Hematopoietic multipotent progenitor cell treated with erythropoietin and hydrocortisone succinate and interleukin-3 and kit ligand, for 8 days (in vitro differentiated cells): ENCODE measurements at places on chromosomes 3 and 15.
A peak's percentile ranks its signal among the peaks of the same experiment; 100 is the strongest.

- DNase-seq = peak; percentile 26
Observed at GRCh38 chr3:126524429-126524988, 554 bp downstream of the CHST13 start.

- DNase-seq = no peak
Observed at GRCh38 chr3:174444391-174444790, 414.7 kb upstream of the NAALADL2 start.

- DNase-seq = no peak
Observed at GRCh38 chr3:161266731-161267150, 45.6 kb downstream of the NMD3 start.

DNA sequence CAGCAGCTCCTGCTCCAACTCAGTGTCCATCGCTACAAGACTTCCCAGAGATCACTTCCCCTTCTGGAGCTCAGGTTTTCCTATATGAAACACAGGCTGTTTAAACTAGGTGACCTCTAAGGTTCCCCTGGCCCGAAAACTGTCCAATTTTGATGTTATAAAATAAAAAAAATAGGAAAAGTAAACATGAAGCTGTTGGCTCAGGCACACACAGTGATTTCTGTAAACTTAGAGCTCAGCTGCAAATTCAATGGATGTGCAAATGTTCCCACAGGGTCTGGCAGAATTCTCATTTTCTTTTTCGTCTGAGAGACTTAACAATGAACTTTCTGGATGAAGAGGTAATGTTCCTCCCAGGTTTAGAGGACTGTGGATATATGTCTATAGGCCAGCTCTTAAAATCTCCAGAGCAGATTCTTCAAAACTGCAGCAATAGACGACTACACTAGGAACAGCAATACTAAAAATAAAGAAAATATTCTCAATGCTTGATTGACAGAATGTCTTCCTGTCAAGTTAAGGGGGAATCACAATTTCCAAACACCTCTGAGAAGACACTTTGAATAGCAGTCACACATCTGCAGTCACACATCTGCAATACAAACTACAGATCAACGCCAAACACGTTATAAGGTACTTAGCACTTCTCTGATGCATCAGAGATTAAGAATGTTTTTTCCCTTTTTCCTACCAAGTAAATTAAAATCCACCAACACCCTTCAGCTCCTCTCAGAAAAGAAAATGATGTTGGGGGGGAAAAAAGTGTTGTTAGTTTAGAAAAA lies 2.8 kb downstream of the NUP210 start:
- no peak for DNase-seq

- no peak for DNase-seq
Observed at GRCh38 chr3:105516972-105517371, 150.3 kb downstream of the ALCAM start.

DNA sequence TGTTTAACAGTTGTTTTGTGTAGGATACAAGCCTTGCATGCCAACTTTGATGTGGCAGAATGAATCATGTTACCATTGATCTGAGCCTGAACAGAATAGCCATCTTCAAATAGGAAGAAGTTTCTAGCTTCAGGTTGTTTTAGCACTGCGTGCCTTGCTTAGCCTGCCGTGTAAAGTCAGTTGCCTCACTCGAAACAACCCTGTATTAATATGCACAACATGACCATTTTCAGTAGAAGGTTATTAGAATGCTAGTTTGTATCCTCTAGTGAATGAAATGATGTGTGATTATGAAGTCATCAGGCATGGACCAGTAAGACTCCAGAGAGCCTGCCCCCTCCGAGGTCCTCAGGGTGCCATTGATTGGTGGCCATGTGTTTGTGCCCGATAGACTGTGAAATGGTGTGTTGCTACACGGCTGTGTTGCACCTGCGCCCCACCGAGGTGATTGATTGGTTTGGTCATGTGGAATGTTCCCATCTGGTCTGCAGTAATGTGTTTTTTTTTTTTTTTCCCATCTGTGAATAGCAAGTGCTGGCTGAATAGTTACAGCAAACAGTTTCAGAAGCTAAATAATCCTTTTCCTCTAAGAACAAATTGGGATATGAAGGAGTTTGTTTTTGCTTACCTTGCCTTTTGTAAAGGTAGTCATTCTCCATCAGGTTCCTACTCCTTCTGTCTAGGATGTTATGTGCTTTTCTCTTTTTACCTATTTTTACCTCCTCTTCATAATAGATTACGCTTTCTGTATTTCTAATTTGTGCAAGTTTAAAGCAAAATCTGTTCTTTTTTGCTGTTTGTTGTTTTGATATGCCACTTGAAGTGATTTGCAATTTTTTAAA lies 214.9 kb downstream of the TCF12 start:
- no peak for DNase-seq

- DNase-seq = no peak
Observed at GRCh38 chr3:178419071-178419470, 117.2 kb upstream of the KCNMB2 start.

DNA sequence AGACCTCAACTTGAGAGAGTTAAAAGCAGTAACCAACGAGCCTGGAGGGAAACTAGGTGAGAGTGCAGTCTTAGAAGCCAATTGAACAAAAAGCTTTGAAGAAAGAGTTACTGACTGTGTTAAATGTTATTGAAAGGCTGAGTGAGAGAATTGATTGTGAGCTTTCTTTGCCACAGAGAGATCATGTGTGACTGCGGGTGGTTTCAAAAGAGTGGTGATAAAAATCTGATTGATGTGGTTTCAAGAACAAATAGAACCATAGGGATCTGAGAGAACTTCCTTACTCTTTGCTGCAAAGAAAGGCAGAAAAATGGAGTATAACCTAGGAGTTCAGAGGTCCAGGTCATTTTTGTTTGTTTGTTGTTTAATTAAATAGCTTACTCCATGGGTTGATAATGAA lies 759.9 kb upstream of the ALCAM start:
- no peak for DNase-seq

DNA sequence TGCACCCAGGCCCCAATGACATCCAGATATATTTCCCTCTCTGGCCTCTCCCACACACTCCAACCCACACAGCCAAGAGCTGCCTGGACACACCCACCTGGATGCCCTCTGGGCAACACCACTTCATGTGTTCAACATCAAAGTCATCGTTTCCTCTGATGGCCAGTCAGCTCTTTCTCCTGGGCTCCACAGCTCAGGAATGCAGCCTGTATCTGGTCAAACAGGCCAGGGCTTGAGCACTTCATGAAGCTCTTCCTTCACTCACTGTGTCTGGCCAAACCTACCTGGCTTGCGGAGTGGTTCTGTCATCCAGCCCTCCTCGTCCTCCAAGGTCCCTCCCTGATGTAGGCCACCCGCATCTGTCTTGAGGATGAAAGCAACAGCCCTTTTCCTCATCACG lies 35.8 kb upstream of the SLC6A11 start:
- DNase-seq = no peak

DNA sequence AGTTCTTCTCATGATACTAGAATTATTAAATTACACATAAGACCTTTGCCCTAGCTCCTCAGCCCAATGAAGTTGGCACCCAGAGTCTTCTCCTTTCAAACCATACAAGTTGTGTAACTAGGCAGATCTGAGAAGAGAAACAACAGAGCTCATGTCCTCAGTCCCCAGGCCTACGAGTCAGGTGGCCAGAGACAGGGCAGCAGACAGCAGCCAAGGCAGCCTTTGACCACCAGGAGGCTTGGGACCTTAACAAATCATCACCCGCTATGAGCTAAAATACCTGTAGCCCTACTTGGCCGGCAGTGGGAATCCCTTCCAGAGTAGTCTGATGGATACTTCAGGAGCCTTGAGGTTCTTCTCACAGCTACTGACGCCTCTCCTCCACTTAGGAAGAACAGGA lies 18.3 kb downstream of the STIMATE start:
- DNase-seq = no peak

- DNase-seq = no peak
Observed at GRCh38 chr3:13024765-13025065, 48.5 kb downstream of the IQSEC1 start.

GRCh38 chr3:196617256-196617655 lies 22.2 kb upstream of the NRROS start:
- peak; percentile 53 for DNase-seq

DNA sequence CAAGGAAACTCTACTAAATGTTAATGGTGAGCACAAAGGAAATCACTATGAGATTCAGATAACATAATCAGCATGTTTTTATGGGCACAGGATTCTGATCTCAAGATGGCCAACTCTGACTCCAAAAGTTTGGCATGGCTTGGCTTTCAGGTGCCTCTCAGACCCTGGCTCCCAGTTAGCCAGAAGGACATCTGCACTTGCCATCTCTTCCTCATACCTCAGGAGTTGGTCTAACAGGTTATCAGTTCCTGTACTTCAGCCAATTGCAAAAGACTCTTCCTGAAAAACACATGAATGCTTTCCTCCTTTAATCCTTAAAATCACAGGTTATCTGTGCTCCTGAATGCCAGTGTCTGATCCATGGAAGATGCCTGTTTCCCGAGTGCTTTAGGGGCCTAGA lies 25.0 kb downstream of the TMPRSS7 start:
- no peak for DNase-seq

GRCh38 chr3:187714404-187714979 lies 12.1 kb upstream of the RTP2 start:
- peak; percentile 75 for DNase-seq

- no peak for DNase-seq
Observed at GRCh38 chr3:36580716-36581115, 183.6 kb downstream of the DCLK3 start.

DNA sequence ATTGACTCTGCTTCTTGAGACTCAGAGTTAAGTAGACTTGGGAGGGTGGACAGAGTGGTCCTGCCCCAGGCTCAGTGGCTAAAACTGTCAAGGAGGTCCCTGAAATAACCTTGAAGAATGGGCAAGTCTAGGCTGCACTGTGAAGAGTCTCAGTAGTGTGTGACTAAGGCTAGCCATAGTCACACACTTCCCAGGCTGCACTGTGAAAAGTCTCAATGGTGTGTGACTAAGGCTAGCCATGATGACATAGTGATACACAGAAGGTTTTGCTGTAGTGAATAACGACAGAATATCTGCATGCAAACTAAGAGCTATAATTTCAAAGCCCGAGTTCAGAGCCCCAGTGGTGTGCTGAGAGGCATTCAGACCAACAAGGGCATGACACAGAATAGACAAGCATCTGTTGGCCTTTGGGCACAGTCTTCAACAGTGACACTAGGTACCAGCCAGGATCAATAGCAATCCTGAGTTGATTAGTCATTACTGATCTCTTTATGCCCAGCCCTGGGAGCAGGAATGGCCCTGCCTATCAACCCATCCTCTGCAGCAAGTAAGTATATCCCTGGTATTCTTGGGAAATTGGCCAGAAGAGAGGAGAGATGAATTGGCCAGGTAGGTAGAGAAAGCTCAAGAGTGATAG lies 72.4 kb upstream of the BBX start:
- no peak for DNase-seq

DNA sequence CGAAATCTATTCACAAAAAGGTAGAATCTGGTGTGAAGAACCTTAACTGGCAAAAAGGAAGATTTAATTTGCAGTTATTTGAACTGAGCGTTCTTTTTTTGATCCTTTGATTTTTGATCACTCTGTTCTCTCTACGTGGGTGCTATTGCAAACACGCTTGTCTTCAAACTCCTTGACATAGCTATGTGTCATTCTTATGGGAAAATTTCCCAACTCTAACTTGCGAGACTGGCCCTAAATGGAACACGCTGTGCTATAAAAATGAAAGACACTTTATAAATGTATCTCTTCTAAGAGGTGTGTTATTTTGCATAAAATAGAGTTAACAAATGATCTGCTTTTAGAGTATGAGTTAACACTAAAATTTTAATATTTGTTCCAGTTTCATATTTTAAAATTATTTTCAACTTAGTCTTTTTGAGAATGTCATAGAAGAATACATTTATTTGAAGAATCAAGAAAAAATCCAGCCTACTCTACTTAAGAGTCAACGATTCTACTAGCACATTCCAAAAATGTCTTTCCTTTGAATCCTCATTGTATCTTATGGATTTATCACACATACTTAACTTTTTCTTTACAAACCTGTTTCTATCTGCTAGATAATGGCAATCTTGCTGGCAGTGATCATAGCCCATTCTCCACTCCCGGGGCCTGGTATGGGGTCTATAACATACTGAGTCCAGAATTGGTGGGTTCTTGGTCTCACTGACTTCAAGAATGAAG lies 610.0 kb upstream of the TBL1XR1 start:
- DNase-seq = no peak

GRCh38 chr3:9809239-9809614 lies 835 bp upstream of the TTLL3 start:
- DNase-seq = peak; percentile 22

DNA sequence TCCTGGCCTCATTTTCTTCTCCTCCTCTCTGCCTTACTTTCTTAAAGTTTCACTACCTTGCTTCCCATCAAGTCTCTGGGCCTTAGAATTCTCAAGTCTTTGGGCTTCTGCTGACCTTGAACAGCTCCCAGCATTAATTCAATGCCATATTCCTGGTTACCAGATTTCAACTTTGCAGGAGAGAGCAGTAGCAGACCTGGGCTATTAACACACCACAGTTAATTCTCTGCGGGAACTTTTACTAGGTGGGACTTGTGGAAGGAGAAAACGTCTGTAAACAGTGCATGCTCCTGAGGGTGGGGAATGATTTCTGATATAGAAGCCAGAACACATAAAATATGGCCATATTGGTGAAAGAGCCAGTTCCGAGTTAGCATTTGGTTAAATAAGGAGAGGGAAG lies 214.6 kb downstream of the MEIS2 start:
- DNase-seq = no peak

DNA sequence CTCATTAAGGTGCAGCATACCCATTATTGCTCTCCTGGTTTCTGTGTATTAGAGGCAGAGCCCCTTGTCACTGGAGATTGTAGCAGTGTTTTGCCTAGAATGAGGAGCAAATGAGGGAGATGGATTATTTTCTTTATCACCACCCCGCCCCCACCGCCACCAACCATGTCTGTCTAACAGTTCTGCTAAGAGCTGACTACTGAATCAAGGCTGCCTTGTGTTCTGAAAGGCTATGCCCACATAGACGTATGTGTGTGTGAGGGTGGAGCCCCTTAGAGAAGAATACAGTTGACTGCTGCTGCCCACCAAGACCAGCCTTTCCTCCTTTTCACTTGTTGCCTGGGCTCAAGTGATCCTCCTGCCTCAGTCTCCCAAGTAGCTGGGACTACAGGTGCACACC lies 47.4 kb downstream of the RAD54L2 start:
- no peak for DNase-seq

GRCh38 chr15:26083457-26083856 lies 220.3 kb upstream of the ATP10A start:
- no peak for DNase-seq

GRCh38 chr3:28916713-28917499 lies 364.0 kb upstream of the RBMS3 start:
- no peak for DNase-seq

GRCh38 chr15:42355291-42355690 lies 4.0 kb upstream of the CAPN3 start:
- DNase-seq = no peak
